ENCODE measurements at places on chromosomes 7 and 10.

DNA sequence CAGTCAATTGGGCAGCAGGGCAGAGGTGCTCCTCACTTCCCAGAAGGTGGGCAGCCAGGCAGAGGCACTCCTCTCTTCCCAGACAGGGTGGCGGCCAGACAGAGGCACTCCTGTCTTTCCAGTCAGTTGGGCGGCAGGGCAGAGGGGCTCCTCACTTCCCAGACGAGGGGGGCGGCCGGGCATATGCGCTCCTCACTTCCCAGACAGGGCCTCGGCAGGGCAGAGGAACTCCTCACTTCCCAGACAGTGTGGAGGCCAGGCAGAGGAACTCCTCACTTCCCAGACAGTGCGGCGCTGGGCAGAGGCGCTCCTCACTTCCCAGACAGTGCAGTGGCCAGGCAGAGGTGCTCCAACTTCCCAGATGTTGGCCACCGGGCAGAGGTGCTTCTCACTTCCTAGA lies 33.4 kb upstream of the SEC61G start:
- DNase-seq, result no peak

DNA sequence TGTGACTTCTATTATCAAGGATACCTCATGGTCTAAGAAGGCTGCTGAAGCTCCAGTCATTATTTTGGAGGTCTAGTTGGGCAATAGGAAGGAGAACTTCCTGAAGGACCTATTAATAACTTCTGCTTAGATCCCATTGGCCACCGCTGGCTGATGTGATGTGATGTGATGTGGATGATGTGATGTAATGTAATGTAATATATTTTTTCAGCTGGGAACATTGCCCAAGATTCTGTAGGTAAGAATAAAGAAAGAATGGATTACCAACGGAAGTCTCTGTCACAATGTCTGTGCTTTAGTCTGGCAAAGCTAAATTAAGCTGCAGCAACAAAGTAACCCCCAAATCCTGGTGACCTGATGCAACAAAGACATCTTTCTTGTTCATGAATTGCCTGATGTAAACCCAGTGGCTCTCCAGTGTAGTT lies 233.7 kb downstream of the PTEN start:
- no peak for DNase-seq

DNA sequence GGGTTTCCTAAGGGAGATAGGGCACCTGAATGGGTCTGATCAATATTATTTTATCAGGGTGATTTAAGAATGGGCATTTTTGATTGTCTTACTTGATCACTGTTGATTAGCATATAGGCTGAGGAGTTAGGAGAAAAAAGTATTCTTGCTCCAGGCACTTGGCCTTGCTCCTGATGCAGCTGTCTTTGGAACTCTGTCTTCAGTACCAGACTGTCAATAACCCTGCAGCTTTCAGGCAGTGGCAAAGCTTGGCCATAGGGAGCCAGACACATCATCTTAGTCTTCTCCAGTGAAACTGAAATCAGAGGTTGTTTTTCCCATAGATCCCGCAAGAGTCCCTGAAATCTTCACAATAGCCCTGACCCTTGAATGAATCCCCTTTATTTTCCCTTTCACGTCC lies 47.2 kb downstream of the EXOC4 start:
- no peak for DNase-seq

GRCh38 chr7:4959893-4960292 lies 906 bp upstream of the MMD2 start:
- no peak for DNase-seq

DNA sequence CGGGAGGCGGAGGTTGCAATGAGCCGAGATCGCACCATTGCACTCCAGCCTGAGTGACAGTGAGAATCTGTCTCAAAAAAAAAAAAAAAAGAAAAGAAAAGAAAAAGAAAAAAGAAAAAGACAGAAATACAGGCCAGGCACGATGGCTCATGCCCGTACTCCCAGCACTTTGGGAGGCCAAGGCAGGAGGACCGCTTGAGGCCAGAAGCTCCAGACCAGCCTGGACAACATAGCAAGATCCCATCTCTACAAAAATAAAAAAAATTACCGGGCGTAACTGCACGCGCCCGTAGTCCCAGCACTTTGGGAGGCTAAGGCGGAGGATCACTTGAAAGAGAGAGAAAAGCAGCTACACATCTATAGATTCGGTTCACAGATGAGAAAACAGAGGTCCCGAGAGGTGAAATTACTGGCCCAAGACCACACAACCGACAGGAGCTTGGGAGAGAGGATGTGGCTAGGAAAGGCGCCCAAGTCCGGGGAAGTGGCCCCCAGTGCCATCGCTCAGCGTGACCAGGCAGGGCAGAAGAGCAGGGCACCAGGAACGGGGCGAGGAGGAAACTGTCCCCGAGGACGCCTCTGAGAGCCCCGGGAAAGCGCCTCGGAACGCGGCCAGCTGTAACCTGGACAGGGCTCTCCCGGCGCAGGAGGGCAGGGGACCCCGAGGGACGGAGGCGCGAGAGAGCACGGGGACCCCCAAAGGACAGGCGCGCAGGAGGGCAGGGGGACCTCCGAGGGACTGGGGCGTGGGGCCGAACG lies 612 bp downstream of the SNX8 start:
- DNase-seq, result no peak

- DNase-seq, result no peak
These were observed 3.0 kb upstream of the HOXA7 start for GRCh38 chr7:27159266-27160144.

GRCh38 chr10:133441780-133442179 lies 12.0 kb upstream of the SCART1 start:
- DNase-seq, result no peak

DNA sequence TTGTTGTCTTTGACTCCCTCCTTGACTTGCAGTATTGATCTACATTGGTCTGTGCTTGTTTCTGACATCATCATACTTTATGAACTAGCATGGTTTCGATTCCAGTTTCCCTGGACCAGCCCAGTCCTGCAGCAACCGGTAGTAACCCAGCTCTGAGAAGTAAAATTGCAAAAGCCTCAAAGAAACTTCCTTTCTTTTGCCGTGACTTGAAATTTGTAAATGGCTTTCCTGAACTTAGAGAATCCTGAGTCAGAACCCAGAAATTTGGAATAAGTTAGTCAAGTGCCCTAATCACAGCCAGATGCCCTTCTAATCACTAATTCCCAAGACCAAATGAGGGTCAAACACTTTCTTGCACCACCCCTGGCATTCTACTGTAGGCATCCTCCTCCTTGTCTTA lies 15.0 kb downstream of the TAS2R60 start:
- DNase-seq, result no peak

- DNase-seq, result no peak
These were observed 457.6 kb upstream of the LRRN3 start for GRCh38 chr7:110633313-110633712.

DNA sequence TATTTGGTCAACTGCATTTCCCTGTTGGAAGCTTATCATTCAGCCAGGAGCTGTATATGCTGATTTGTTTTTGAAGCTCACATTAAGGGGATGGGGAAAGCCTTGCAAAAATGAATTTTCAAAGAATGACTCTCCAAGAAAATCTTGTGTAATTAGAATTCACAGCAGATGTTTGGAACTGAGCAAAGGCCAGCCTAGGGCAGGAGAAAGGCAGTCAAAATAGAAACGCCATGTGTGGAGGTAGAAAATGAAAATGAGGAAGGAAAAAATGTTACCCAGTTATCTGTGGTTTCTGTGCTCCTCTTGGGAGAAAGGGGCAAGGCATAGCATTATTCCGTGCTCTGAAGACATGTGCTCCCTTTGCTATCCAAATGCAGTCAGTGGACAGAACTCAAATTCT lies 93.5 kb downstream of the NRP1 start:
- no peak for DNase-seq

DNA sequence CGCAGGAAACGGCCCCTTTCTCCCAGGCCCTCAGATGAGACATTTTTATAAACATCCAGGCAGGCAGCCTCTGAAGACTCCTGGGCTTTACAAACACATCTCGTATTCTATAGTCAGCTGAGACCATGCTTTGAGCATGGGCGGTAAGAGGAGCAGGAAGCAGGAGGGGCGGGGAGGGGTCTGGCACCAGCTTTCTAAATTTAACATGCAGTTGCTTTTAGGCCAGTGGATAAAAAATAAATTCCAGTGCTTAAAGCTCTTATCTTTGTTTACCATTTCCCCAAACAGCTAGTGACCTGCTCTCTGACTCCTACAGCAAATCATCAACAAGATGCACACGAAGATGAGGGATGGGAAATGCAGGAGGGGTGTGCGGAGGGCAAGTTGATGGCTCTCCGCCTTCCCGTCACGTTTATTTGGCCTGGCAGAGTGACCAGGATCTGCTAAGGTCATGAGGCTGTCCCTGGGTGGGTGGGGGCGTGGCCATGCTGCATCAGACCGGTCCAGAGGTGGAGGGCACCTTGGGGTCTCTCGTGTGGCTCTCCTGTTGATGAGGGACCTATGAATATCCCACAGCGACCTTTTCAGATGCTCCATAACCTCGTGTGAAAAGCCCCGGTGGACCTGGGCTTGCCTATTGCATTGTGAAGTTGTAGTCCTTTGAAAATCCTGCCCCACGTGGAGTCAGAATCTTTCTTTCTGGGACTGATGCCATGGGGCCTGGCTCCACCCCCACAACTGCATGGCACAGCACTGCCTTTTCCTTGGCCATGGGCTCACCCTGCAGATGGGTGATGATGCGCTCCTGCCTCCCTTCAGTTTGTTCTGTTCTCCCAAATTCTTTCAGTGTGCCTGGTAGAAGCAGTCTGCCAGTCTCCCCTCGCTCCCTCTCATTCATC lies 67.5 kb downstream of the PARP12 start:
- peak; percentile 15 for DNase-seq

GRCh38 chr7:154777023-154777422 lies 225.9 kb downstream of the PAXIP1 start:
- peak; percentile 56 for DNase-seq

- DNase-seq, result no peak
These were observed 28.1 kb downstream of the AGAP3 start for GRCh38 chr7:151114151-151115090.

GRCh38 chr10:10811562-10811961 lies 206.1 kb upstream of the CELF2 start:
- DNase-seq, result no peak

GRCh38 chr10:115321360-115321759 lies 228.2 kb downstream of the ATRNL1 start:
- DNase-seq, result no peak

GRCh38 chr10:89183571-89183970 lies 23.5 kb downstream of the CH25H start:
- no peak for DNase-seq

All from retinal pigment epithelial cell (primary cell).